ENCODE measurements at places on chromosomes 5 and 9. TPM values are rescaled to one million over a fixed set of nuclear protein-coding genes. Genes with fewer than 3 reads are reported as not detected.

The GLIPR2 gene
- total RNA-seq = 4.6 TPM

The BTNL3 gene
- 0.82 TPM for total RNA-seq

The SLC36A2 gene
- not detected for total RNA-seq

DNA sequence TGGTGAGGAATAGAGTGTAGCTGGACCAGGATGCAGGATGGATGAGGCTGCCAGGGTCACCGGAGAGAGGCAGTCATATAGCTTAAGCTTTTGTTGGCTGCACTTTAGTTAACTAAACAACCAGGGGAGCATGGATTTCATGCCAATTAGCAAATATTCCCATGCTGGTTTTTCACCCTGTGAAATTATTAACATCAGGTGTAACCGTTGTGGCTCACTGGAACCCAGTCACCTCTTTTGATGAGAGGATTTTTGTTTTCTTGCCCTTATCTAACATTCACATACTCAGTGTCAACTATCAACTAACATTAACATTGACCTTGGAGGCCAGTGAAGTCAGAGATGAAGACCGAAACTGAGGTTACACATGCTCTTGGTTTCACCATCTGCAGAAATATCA, 97.2 kb upstream of the BASP1 start:
- DNase-seq = no peak

DNA sequence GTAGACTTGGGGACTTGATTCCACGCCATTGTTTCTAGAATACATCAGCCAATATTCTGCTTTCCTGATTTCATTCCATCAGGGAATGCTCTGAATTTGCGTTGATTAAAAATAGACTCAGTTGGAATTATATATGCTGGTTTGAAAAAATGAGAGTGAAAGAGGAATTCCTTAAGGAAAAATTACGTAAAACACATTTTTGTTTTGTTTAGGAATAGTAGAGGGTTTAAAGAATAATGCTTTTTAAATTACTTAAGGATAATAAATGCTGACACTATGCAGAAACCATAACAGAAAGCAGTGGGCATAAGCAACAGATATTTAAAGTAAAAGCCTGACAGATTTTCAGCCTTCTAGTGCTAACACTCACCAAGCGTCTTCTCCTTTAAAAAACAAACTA, 235.0 kb downstream of the ADAMTS6 start:
- DNase-seq = no peak

- no peak for DNase-seq
Measured at GRCh38 chr9:124426361-124426760, 11.1 kb upstream of the PSMB7 start.

GRCh38 chr5:147451193-147451592, 58.7 kb downstream of the DPYSL3 start:
- no peak for DNase-seq

GRCh38 chr9:14173713-14174112, 140.2 kb downstream of the NFIB start:
- DNase-seq = no peak

Data from type B pancreatic cell (in vitro differentiated cells).